ENCODE measurements at places on chromosomes 1 and 21.

DNA sequence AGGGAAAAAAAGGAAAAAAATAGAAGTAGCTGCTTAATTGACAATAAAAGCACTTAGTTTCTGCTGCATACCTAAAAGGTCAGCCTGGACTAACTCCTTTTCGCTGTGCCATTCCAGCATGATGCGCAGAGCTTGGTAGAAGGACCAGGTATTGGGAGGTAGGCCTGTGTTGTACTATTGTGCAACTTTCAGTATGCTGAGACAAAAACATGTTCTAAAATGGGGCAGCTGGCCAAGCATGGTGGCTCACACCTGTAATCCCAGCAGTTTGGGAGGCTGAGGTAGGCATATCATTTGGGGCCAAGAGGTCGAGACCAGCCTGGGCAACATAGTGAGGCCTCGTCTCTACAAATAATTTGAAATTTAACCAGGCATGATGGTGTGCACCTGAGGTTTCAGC, 15.0 kb upstream of the SCCPDH start:
- no peak for DNase-seq

GRCh38 chr1:209168204-209168603, 415.3 kb upstream of the CAMK1G start:
- peak; percentile 39 for DNase-seq

DNA sequence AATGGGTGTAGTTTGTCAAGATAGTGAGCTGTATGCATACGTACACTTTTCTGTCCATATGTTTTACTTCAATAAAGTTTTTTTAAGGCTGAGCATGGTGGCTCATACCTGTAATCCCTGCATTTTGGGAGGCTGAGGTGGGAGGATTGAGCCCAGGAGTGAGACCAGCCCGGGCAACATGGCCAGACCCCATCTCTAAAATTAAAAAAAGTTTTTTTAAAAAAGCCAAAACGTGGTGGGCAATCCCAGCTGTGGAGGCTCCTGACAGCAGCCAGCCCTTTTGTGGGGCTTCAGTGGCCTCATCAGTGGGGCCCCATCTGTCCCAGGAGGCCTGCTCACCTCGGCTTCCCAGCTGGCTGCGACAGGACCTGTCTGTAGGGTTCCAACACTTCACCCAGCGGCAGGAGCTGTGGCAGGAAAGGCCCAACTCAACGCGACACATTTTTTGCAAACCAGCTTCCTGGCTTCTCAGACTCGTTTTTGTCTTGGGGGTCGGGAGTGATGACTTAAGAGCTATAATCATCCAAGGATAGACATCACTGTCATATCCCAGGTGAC, 56.9 kb upstream of the LBR start:
- no peak for DNase-seq

- no peak for DNase-seq
These were observed 8.1 kb upstream of the INAVA start for GRCh38 chr1:200886594-200886993.

GRCh38 chr1:34360574-34360973, 183.9 kb downstream of the C1orf94 start:
- DNase-seq, result no peak

GRCh38 chr1:42639116-42639515, 19.1 kb upstream of the PPIH start:
- no peak for DNase-seq

DNA sequence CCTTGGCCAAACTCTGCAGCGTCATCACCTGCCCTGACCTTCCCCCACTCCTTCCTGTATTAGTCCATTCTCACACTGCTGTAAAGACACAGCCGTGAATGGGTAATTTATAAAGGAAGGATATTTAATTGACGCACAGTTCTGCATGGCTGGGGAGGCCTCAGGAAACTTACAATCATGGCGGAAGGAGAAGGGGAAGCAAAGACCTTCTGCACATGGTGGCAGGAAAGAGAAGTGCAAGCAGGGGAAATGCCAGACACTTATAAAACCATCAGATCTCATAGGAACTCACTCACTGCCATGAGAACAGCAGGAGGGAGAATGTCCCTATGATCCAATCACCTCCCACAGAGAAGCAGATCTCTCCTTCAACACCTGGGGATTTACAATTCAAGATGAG, 408.5 kb downstream of the PTPRU start:
- DNase-seq, result no peak
